ENCODE measurements at places on chromosomes 13 and 19. TPM values are rescaled to one million over a fixed set of nuclear protein-coding genes. Genes with fewer than 3 reads are reported as not detected.

The SLC25A41 gene
- 0.17 TPM for total RNA-seq

The TMEM86B gene
- 1.5 TPM for total RNA-seq

The GNA15 gene
- 0.09 TPM for total RNA-seq

The C19orf33 gene
- total RNA-seq = 8.8 TPM

The CBARP gene
- 0.86 TPM for total RNA-seq

The FCER2 gene
- not detected for total RNA-seq

The ICAM4 gene
- 2.7 TPM for total RNA-seq

The GNG8 gene
- total RNA-seq = not detected

The DLL3 gene
- 0.16 TPM for total RNA-seq

The MIA gene
- total RNA-seq = 0.26 TPM

The SEMA6B gene
- total RNA-seq = 0.32 TPM
